Foreskin melanocyte (primary cell): ENCODE measurements at places on chromosomes 6 and 20.
A peak's percentile ranks its signal among the peaks of the same experiment; 100 is the strongest.

DNA sequence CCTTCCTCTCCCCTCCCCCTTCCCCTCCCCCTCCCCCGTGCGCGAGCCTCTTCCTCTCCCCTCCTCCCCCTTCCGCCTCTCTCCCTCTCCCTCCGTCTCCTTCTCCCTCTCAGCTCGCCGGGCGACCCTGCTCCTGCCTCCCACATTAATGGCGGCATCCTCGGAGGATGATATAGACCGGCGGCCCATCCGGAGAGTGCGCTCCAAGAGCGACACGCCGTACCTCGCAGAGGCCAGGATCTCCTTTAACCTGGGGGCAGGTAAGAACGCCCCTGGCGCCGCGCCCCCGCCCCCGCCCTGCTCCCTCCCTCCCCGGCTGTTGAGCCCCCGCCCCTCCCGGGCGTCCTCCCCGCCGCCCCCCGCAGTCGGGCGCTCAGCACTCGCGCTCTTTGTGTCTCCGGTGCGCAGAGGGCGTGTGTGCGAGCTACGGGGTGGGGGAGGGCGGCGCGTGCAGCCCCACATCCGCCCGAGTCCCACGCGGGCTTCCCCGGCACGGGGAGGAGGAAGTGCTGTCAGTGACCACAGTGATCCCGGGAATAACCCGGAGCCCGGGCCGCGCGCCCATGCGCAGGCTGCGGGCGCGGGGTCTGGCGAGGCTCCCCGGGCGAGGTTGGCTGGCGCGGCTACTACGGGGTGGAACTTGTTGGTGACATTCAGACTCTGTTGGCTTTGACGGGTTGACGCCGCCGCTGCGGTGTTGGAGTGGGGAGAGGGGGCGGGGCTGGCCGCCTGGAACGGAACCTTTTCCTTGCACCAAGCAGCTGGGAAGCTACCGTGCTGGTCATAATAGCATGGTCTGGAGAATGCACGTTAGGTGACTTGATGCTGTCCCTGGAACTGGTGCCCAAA lies 33.2 kb downstream of the PHACTR1 start:
- peak; percentile 32 for DNase-seq

GRCh38 chr20:47727170-47727880 lies 58.0 kb downstream of the SULF2 start:
- DNase-seq, result no peak

DNA sequence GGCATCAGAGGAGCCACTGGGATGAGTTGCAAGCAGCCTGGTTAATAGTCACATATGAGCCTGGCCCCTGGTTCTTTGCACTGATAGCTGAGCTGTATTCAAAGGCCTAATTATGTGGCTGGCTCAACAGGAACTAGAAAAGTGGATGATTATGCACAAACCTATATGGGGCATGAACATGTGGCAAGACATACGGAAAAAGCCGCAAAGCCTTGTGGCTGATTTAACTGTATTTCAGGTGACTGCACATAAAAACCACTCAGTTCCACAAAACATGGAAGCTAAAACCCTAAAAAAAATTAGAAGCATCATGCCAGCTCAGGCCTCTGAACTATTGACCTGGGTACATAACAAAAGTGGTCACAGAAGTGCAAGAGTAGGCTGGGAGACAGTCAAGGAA lies 13.0 kb upstream of the MUC22 start:
- no peak for DNase-seq

GRCh38 chr6:30882759-30883684 lies 1.3 kb upstream of the DDR1 start:
- DNase-seq, result no peak

- DNase-seq, result no peak
Measured at GRCh38 chr6:170388113-170388512, 81.6 kb downstream of the FAM120B start.

DNA sequence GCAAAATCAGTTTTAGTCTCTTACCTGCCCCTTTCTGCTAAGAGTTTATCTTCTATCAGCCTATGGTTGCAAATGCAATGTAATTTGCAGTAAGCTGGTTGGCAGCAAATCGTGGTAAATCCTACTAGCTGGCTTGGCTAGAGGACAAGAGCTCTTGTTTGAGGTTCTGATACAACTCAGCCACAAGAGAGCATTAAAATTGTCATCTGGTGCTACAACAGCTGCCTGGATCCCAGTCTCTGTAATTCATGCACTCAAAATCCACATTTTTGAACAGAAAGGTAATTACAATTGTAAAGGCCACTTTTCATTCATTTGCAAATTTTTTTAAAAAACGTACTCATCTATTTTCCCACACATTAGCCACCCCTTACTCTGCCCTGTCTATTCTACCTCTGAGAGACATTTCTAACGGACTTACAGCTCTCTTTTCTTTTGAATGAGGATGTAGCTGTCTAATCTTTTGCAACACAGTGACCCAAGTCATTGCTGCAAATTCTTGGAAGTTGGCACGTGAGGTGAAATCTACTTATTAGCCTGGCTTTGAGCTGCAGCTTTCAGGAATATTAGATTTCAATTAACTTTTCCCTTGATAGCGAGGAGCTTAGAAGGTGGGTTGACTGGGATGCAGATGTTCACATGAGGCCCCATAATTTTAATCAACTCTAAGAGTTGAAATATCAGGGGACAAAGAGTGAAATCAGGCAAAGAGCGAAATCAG lies 54.0 kb upstream of the FAM184A start:
- no peak for DNase-seq

DNA sequence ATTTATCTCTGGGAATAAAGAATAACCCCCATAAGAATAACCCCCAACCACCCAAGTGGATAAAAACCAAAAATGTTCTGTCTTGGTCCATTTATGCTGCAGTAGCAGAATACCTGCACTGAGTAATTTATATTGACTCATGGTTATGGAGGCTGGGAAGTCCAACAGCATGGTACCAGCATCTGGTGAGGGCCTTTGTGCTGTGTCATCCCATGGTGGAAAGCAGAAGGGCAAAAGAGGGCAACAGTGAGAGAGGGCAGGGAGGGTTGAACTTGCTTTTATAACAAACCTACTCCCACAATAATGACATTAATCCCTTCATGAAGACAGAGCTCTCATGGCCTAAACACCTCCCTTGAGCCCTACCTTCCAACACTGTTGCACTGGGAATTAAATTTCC lies 133.7 kb downstream of the ERMARD start:
- DNase-seq, result no peak

DNA sequence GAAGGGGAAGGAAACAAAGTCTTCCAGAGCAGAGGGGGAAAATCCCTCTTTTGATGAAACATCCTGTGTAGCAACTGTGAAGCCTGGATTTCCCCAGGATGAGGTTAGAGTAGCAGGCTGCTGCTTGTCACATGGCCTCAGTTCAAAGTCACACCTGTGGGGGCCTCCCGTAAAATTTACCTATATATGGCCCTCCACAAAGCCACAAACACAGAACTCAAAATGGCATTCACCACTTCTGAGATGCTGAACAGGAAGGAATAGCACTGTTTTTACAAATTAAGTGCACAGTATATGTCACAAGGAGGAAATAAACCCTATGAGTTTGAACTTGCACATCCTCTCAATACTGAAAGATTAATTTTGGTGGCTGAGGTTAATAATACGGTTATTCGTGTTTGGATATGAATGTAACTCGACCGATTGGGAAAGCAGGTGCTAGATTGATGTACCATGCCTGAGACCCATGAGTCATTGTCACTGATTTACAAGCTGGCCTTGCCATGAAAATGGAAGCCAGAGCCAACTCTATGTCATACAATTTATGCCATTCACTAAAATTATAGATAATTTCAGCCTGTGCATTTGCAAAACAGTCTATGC lies 70.6 kb downstream of the SGK1 start:
- no peak for DNase-seq

GRCh38 chr6:63487103-63487813 lies 85.0 kb upstream of the LOC128125822 start:
- DNase-seq, result no peak

DNA sequence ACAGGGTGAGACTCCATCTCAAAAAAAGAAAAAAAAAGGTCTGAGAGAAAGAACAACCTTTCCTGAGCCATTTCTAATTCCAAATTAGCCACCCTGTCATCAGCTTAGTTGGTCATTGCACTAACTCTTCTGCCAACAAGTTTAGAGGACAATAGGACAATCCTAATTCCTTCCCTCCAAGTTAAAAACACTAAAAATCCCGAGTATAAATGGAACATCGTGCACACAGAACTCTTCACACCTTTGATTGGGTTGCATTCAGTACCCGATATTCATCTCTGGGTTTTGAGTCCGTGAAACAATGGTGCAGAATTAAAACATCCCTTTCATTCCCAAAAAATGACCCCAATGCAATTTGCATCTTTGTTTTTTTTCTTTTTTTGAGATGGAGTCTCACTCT lies 23.0 kb downstream of the PARD6B start:
- DNase-seq, result no peak

GRCh38 chr6:137816133-137816579 lies 50.9 kb upstream of the TNFAIP3 start:
- no peak for DNase-seq

- no peak for DNase-seq
Measured at GRCh38 chr6:18976966-18977365, 589.8 kb downstream of the RNF144B start.

DNA sequence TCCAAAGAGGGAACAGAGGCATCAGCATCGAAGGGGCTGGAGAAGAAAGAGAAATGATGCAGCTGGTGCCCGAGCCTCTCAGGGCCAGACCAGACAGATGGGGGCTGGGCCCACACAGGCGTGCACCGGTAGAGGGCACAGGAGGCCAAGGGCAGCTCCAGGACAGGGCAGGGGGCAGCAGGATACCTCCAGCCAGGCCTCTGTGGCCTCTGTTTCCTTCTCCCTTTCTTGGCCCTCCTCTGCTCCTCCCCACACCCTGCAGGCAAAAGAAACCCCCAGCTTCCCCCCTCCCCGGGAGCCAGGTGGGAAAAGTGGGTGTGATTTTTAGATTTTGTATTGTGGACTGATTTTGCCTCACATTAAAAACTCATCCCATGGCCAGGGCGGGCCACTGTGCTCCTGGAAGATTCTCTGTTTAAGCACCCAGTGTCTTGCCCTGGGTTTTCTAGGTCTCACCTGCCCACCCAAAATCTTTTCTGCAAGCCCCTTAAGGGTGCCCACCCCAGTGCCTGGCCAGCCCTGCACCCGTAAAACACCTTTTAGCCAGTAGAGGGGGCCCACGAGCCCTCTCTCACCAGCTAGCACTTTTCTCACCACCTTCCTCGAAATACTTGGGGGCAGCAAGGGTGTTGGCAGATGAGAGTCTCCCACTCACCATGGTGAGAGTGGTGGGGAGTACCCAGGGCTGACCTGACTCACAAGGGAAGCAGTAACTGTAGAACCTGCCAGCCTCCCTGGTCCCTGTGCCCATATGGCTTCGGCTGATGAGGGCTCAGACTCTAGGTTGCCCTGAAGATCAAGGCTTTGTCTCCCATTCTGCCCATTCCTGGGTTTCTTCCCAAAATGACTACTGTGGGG lies 35.7 kb upstream of the ID1 start:
- DNase-seq, result no peak

DNA sequence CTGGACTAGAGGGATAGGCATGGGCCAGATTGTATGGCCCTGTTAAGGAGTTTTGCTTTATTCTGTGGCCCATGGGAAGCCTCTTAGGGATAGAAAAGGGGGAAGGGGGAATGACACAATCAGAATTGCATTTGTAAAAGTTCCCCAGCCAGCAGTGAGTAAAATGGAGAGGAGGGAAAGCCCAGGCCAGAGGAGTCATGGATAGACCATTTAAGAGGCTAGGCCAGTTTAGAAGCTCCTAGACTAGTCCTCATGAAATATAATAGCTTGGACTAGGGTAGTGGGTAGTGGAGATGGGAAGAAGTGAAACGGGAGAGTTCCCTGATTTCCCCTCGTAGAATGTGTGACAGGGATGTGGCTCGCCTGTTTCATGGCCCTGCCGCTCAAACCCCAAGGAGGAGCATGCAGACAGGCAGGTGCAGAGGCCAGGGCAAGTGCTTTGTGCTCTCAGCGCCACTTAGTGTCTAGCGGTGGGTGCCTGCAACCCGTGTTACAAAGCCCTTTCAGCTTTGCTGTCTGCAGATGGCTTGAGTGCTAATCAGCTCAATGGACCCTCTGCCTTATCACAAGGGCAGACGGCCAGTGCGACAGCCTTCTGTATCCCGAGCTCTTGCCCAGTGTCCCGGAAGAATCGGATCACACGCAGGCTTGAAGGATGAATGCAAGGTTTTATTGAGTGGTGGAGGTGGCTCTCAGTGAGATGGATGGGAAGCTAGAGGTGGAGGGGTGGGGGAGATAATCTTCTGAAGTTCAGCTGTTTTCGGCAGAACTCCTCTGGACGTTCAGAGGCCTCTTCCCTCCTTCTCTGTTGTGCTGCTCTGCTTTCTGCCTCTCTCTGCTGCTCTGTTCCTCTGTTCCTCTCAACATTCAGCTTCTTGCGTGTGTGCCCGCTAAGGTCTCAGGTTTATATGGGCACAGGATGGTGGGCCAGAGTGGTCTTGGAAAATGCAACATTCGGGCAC lies 141.1 kb downstream of the CEP57L1 start:
- no peak for DNase-seq

DNA sequence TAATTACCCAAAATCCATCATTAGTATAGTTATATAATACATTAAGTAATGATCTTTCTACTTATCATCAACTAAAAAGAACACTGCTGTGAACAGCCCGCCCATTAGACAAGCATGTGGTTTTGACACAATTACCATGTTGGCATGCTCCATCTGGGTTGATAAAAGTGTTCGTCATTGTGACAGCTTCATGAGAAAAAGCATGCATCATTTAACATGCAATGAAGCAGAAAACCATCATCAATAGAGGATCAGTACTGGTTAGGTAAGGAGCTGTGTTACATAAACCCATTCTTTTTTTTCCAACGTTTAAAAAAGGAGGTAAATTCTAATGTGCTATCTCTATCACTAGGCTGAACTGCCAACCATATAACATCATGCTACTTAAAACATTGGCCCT lies 101.9 kb downstream of the EPB41L2 start:
- no peak for DNase-seq

GRCh38 chr20:33233129-33233774 lies 2.5 kb upstream of the BPIFA1 start:
- no peak for DNase-seq

GRCh38 chr6:39453241-39453640 lies 130.7 kb upstream of the KCNK16 start:
- DNase-seq, result peak; percentile 66

DNA sequence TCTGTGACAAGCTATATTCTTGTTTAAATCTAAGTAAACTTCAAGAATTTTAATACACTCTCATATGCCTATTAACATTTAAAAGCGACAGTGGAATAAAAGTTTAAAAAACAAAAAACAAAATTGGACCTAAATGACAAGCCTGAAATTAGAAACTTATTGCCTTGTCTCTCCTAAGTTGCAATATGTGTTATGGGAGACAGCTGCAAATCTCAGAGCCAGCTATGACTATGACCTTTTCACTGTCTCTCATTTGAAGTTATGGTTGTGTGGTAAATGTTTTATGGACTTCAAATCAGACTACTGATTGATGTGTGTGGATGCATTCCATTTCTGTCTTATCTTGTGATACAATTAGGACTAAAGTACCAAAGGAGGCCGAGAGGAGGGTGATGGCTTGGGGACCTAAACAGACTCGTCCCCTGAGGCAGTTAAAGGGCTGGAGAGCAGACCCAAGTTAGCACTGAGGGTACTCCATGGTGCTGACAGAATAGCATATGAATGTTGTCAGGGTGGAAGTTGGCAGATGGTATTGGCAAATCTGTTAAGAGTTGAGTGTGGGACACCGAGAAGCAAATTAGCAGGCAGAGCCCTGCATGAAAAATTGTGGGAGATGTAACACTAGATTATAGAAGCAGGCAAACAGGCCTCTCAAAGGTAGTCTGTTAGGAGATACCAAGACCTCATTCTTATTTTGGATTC lies 930.1 kb upstream of the MAN1A1 start:
- DNase-seq, result no peak

GRCh38 chr20:41800040-41800439 lies 181.9 kb upstream of the CHD6 start:
- no peak for DNase-seq

GRCh38 chr20:41245086-41245707 lies 72.3 kb downstream of the ZHX3 start:
- DNase-seq, result no peak
